Left forelimb (tissue), 1 donor: ENCODE measurements at places on chromosomes 2 and 18.

DNA sequence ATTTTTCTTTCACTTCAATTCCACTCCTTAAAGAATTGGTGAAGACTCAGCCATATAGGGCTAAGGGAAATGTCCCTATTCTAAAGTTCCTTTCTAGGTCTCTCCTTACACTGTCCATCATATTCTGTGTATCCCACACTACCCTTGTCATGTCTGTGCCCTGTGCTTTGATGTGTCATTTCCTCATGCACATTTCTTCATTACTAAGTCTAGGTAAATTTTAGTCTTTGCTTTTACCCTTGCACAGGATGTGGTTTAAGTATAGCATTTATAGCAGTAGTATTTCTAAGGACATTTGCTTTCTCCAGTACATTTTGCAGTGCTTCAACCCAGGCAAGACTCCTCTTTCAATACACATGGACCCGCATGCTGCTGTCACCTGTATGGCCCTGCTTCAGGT, 221.5 kb upstream of the ACVR2A start:
- no peak for DNase-seq

DNA sequence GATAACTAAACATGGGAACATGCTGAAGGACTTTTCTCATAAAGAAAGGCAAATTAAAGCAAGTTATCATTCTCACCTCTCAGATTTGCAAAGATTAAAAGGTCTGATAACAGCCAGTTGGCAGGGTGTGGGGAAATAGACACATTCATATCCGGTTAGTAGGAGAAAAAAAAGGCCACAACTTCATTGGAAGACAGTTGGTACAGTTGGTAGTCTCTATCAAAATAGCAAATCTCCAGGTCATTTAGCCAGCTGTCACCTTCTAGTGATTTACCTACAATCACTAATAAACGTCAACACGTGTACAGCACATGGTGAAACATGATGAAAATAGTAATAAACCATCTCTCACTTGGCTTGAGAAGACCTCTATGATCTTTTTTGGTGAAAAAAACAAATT, 16.6 kb downstream of the INPP5D start:
- no peak for DNase-seq

GRCh38 chr2:31082002-31082401, 56.2 kb downstream of the GALNT14 start:
- DNase-seq, result no peak

GRCh38 chr2:104862058-104862941, 8.4 kb downstream of the POU3F3 start:
- no peak for DNase-seq

DNA sequence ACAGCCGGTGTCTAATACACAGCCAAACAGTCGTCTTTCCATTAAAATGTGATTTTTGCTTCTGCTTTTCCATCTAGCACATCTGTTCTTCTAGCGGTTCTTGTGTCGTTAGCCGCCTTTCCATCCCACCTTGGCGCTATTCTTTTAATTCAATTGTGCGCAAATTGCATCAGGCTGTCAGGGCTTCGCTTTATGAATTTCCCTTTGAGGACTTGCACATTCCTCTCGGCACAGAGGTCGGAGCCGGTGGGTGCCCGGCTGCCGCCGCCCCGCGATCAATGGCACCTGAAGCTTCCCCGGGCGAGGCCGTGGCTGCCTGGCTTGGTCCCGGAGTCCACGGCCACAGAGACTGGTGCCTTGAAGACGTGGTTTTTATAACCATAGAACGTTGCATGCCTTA, 33.9 kb upstream of the TSPYL6 start:
- no peak for DNase-seq
